Common myeloid progenitor, CD34-positive (primary cell): ENCODE measurements at places on chromosomes 6 and 20.

GRCh38 chr6:558959-559358, 97.9 kb downstream of the HUS1B start:
- H3K27me3 ChIP-seq, result no peaks in the 10 kb centered on the region
- DNase-seq, result no peak

- no peak overlapping the region for H3K4me3 ChIP-seq
- peaks cover 13% of the 10 kb centered on the region for H3K4me1 ChIP-seq
- no peaks in the 10 kb centered on the region for H3K27me3 ChIP-seq
- DNase-seq, result peak; percentile 18
- H3K27ac ChIP-seq, result no peak overlapping the region
These were observed 152.6 kb downstream of the CDK19 start for GRCh38 chr6:110662490-110663211.

GRCh38 chr20:46739431-46740213, 30.2 kb downstream of the SLC2A10 start:
- no peaks in the 10 kb centered on the region for H3K27me3 ChIP-seq
- H3K4me3 ChIP-seq, result no peak overlapping the region
- no peak overlapping the region for H3K27ac ChIP-seq
- DNase-seq, result no peak
- H3K4me1 ChIP-seq, result no peaks in the 10 kb centered on the region
- H3K36me3 ChIP-seq, result no peaks in the 10 kb centered on the region

DNA sequence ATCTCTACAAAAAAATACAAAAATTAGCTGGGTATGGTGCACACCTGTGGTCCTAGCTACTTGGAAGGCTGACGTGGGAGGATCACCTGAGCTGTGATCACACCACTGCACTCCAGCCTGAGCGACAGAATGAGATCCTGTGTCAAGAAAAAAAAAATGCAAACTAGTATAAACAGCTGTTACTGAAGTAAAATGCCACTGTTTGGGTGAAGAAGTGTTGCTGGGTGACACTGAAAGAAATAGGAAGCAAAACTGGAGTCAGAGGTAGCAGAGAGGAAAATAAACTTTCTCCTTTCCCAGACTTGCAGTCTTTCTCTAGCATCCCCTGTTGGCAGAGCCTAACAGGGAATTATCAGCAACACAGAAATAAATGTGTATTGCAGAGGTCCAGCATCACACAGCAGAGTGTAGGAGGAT, 241.2 kb upstream of the PREP start:
- H3K4me1 ChIP-seq, result no peaks in the 10 kb centered on the region
- no peaks in the 10 kb centered on the region for H3K36me3 ChIP-seq
- H3K27me3 ChIP-seq, result no peaks in the 10 kb centered on the region
- H3K27ac ChIP-seq, result no peak overlapping the region

DNA sequence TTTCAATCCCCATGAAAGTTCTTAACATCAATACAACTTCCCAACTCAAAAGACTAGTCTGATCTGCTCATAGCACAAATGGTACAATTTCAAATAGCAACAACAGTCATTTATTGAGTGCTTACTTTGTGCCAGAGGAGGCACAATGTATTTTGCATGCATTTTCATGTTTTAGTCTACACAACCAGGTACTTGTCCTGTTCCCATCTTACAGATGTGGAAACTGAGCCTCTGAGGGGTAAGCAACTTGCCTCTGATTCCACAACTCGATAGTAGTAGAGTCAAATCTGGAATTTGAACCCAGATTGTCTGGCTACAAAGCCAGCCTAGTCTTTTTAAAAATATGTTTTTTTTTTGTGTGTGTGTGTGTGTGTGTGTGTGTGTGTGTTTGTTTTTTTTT, 45.6 kb upstream of the TBC1D7 start:
- no peak overlapping the region for H3K4me3 ChIP-seq
- no peaks in the 10 kb centered on the region for H3K36me3 ChIP-seq
- DNase-seq, result no peak
- H3K4me1 ChIP-seq, result peaks cover 4% of the 10 kb centered on the region

GRCh38 chr6:135461208-135461607, 36.3 kb downstream of the AHI1 start:
- no peak for DNase-seq
- H3K36me3 ChIP-seq, result peaks cover 3% of the 10 kb centered on the region
- H3K4me3 ChIP-seq, result no peak overlapping the region
- no peaks in the 10 kb centered on the region for H3K27me3 ChIP-seq
- no peak overlapping the region for H3K27ac ChIP-seq

- DNase-seq, result no peak
- H3K27me3 ChIP-seq, result peaks cover 29% of the 10 kb centered on the region
- H3K27ac ChIP-seq, result no peak overlapping the region
- H3K4me3 ChIP-seq, result no peak overlapping the region
These were observed 9.8 kb upstream of the BPI start for GRCh38 chr20:38294076-38294591.

- no peak overlapping the region for H3K27ac ChIP-seq
- no peaks in the 10 kb centered on the region for H3K4me1 ChIP-seq
- no peak overlapping the region for H3K4me3 ChIP-seq
- DNase-seq, result no peak
- H3K36me3 ChIP-seq, result no peaks in the 10 kb centered on the region
These were observed 2.9 kb downstream of the MPC1 start for GRCh38 chr6:166379800-166380199.

DNA sequence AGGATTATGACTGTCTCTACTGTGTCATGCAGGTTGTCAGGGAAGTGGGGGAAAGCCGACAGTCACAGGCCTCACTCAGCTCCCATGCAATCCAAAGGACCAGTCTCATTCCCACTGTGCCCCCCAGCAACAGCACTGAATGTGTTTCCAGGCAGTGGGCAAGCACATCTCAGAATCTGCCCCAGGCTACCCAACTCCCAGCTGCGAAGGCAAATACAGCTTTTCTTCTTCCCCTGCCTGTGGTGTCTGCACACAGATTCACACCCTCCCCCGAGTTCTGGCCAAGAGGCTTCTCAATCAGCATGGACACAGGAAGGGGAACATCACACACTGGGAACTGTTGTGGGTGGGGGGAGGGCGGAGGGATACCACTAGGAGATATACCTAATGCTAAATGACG, 75.3 kb downstream of the SNAP91 start:
- H3K36me3 ChIP-seq, result no peaks in the 10 kb centered on the region
- no peak overlapping the region for H3K4me3 ChIP-seq
- H3K4me1 ChIP-seq, result no peaks in the 10 kb centered on the region
- H3K27ac ChIP-seq, result no peak overlapping the region
- no peak for DNase-seq

GRCh38 chr6:143621876-143622605, 55.7 kb upstream of the PHACTR2 start:
- DNase-seq, result no peak
- H3K4me1 ChIP-seq, result no peaks in the 10 kb centered on the region
- H3K27ac ChIP-seq, result no peak overlapping the region
- no peak overlapping the region for H3K4me3 ChIP-seq
- H3K27me3 ChIP-seq, result no peaks in the 10 kb centered on the region
